ENCODE measurements at places on chromosomes 3 and 15. TPM values are rescaled to one million over a fixed set of nuclear protein-coding genes. Genes with fewer than 3 reads are reported as not detected.

GRCh38 chr15:93454788-93455187, 365.8 kb upstream of the RGMA start:
- H3K36me3 ChIP-seq, result no peaks in the 10 kb centered on the region
- H3K4me1 ChIP-seq, result no peaks in the 10 kb centered on the region
- no peak for DNase-seq
- no peak overlapping the region for H3K4me3 ChIP-seq
- H3K27me3 ChIP-seq, result no peaks in the 10 kb centered on the region
- H3K27ac ChIP-seq, result no peak overlapping the region

DNA sequence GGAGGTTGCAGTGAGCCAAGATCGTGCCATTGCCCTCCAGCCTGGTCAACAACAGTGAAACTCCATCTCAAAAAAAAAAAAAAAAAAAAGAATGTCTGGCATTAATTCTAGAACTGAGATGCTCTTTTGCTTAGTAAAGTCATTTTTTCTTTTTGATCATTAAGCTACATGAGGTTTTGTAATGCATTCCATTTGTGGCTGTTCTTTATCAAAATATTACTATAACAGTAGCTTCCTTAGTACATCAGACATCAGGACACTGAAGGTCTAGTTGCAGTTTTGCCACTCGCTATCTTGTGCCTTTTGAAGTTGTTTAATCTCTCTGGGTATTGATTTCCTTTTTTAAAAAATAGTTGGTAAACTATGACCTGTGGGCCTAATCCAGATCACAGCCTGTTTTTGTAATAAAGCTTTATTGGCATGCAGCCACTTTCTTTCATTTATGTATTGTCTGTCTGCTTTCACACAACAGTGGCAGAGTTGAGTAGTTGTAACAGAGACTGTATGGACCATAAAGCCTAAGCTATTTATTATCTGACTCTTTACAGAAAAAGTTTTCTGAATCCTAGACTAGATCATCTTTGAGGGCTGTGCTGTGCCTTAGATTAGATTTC, 76.6 kb downstream of the SLC25A26 start:
- H3K36me3 ChIP-seq, result no peaks in the 10 kb centered on the region
- peak overlapping the region; percentile 26 for H3K27ac ChIP-seq
- H3K4me3 ChIP-seq, result no peak overlapping the region
- H3K4me1 ChIP-seq, result peaks cover 20% of the 10 kb centered on the region

DNA sequence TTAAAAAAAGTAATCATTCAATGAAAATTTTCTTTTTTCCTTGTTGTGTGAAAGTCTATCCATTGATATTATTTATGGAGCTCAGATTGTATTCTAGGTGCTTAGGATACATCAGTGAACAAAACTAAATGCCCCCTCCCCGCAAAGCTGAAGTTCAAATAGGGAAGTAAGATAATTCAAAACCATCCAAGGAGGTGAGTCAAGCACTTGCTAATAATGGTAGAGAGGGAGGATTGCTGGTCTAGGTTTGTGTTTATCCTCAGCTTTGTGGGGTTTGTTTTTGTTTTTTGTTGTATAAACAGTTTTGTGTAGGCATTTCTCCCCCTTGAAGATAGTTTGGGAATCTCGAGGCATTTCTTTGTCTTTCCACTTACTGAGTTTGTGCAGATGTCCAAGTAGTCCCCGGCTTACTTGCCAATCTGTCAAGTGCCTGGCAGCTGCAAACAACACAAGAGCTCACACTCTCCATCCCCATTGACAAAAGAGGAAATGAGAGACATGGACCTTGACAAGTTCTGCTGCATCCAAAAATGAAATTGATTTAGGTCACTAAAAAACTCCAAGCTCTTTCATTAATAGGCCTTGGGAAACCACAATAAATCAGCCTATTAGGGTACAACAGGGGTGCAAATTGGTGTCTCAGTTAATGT, 575.8 kb upstream of the TBL1XR1 start:
- no peak overlapping the region for H3K4me3 ChIP-seq
- H3K4me1 ChIP-seq, result no peaks in the 10 kb centered on the region
- no peak overlapping the region for H3K27ac ChIP-seq
- H3K36me3 ChIP-seq, result no peaks in the 10 kb centered on the region
- DNase-seq, result no peak

DNA sequence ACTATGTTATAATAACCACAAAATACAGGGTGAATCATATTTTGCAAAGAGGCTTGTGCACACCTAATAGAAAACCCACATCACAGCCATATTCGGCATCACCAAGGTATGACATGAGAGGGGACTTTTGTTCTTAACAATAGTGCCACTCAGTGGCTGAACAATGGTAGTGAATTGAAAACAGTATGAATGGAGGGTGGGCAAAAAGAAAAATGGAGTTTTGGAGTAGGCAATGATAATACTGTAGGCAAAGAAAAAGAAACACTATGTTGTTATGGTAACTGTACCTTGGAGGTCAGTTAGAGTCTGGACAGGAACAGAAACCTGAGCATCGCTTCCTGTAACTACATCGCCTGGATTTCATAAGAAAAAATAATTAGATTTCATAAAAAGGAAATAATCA, 348.6 kb downstream of the PLCL2 start:
- no peaks in the 10 kb centered on the region for H3K4me1 ChIP-seq
- no peak overlapping the region for H3K4me3 ChIP-seq
- no peaks in the 10 kb centered on the region for H3K27me3 ChIP-seq

The WDR49 gene
- 0.96 TPM for total RNA-seq

The TTC21A gene
- 101 TPM for total RNA-seq

All from transverse colon (tissue), 4 donors.